K562 (cell line): ENCODE measurements at places on chromosomes 7 and 10.

- no peak for DNase-seq
Measured at GRCh38 chr10:77268721-77269120, 368.9 kb downstream of the KCNMA1 start.

- no peak for DNase-seq
Measured at GRCh38 chr7:43363035-43363791, 219.7 kb upstream of the STK17A start.

DNA sequence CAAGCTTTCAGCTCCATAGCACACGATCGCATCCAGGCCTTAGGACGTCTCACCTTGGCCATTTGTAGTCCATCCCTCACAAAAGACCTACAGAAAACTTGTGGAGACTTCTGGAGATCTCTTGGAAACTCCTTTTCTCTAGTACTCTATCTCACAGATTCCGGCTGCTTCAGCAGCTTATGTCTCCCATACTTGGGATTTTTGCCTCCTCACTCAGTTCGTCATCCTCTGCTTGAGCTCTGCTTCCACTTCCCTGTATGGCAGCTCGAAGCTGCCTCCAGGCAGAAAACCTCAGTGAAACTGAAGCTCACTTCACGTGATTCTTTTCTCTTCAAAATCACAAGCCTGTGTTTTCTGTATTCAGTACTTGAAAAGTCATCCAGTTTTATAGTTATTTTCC, 178.7 kb upstream of the GDF10 start:
- DNase-seq, result no peak

- no peak for DNase-seq
Measured at GRCh38 chr10:98472196-98472595, 25.5 kb upstream of the HPS1 start.

DNA sequence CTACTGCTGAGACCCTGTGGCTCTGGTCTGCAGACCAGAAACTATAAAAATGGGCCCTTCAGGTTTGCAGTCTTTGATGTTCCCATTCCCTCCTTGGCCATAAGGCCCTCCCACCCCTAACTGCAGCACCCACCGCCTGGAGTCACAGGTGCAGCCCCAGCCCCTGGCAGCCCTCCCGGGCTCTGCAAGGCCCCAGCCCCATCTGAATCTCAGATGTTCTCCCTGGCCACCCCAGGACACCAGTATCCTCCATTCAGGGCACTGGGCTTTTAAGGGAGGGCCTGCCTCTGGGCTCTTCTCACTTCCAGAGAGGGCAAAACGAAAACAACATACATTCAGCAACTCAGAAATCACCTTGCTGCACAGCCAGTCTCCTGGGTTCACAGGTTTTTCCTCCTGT, 107.7 kb upstream of the RET start:
- no peak for DNase-seq

- no peak for DNase-seq
Measured at GRCh38 chr10:99316374-99316773, 12.8 kb upstream of the CNNM1 start.

- DNase-seq, result no peak
Measured at GRCh38 chr7:23715099-23715498, 5.1 kb downstream of the STK31 start.
